Endothelial cell (in vitro differentiated cells): ENCODE measurements at places on chromosomes 6 and 20. TPM values are rescaled to one million over a fixed set of nuclear protein-coding genes. Genes with fewer than 3 reads are reported as not detected.

AVP gene
- total RNA-seq, result not detected

DNA sequence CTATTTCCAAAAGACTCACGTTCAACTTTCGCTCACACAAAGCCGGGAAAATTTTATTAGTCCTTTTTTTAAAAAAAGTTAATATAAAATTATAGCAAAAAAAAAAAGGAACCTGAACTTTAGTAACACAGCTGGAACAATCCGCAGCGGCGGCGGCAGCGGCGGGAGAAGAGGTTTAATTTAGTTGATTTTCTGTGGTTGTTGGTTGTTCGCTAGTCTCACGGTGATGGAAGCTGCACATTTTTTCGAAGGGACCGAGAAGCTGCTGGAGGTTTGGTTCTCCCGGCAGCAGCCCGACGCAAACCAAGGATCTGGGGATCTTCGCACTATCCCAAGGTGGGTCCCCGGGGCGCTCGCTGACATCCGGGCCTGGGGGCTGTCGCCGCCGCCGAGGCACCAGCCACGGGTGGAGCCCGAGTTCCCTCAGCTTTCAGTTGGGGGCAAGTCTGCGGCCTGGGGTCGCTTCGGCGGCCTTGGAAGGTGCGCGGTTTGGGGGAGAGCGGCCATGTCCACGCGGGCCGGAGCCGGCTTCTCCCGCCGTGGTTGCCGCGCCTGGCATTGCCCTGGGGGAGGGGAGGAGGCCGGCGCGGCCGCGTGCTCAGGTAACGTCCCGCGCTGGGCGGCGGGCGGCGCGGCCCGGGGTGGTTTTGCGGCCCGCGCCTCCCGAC is 429 bp downstream of the AMD1 start:
- DNase-seq, result peak; percentile 45
- peak overlapping the region; percentile 95 for H3K27ac ChIP-seq
- H3K4me1 ChIP-seq, result peaks cover 25% of the 10 kb centered on the region
- H3K27me3 ChIP-seq, result peaks cover 1% of the 10 kb centered on the region

MYBL2 gene
- total RNA-seq, result 20.8 TPM

DNA sequence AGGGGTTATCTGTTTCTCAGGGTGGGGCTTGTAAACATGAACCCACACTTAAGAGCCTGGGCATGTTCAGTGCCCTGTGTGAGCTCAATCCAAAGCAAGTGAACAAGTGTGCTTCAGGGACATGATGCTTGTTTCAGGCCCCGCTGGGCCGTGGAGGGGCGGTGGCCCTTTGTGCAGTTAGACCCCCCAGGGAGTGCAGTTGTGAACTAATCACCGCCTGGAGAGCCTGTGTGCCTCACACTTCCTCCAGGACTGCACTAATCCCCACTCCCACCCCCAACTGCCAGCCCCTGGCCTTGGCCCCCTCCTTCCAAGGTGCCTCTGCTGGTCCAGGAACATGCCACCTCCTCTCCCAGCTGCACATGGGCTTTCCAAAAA is 58.1 kb downstream of the RREB1 start:
- peaks cover 4% of the 10 kb centered on the region for H3K36me3 ChIP-seq
- no peak overlapping the region for H3K27ac ChIP-seq
- H3K27me3 ChIP-seq, result peaks cover 4% of the 10 kb centered on the region
- no peak overlapping the region for H3K4me3 ChIP-seq
- no peak for DNase-seq

EBF4 gene
- 5.9 TPM for total RNA-seq

PLG gene
- not detected for total RNA-seq

LTV1 gene
- 20.7 TPM for total RNA-seq

- peak; percentile 16 for DNase-seq
- H3K27me3 ChIP-seq, result no peaks in the 10 kb centered on the region
- H3K36me3 ChIP-seq, result no peaks in the 10 kb centered on the region
- H3K27ac ChIP-seq, result no peak overlapping the region
Measured at GRCh38 chr6:35948725-35949124, 27.8 kb upstream of the SRPK1 start.

LY86 gene
- not detected for total RNA-seq

DNA sequence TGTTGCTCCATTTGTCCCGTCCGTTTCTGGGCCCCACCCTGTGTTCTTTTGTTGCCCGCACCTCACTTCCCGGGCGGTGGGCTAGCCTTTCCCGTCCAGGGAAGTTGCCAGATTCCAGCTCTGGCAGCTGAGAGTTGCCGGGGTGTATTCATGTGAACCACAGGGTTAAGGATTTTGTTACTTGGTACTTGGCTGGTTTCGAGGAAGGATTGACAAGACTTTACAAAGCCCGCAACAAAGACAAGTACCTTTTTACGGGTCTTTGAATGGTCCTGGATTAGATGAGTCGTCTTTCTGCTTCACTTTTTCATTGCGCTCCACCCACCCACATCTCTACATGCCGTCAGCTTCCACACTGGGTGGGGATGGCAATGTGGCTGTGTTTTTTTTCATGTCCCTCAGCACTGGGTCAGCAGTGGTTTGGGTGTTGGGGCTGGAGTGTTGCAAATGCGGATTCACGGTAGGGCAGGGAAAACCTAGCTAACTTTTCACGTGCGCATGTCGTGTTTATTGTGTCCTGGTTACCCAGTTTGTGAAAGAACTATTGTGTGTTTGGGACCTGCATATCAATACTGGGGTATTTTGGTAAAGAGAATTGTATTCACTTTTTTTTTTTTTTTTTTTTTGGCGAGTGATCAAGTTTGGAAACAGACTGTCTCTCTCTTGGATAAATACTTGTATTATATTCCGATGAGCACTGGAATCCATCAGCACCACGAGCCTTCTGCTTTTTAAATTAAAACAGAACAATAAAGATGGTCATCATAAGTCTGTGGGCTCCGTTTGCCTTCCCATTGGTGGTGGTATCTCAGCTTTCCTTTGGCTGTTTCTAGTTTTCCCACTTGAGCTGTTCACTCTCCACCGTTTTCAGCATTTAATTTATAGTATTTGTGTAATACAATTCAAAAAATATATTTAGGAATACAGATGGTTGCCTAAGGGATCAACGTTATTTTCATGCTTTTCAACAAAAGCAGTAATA is 1.2 kb downstream of the DUSP22 start:
- DNase-seq, result no peak
- peak overlapping the region; percentile 96 for H3K4me3 ChIP-seq
- H3K4me1 ChIP-seq, result peaks cover 18% of the 10 kb centered on the region
- peaks cover 5% of the 10 kb centered on the region for H3K36me3 ChIP-seq

DNA sequence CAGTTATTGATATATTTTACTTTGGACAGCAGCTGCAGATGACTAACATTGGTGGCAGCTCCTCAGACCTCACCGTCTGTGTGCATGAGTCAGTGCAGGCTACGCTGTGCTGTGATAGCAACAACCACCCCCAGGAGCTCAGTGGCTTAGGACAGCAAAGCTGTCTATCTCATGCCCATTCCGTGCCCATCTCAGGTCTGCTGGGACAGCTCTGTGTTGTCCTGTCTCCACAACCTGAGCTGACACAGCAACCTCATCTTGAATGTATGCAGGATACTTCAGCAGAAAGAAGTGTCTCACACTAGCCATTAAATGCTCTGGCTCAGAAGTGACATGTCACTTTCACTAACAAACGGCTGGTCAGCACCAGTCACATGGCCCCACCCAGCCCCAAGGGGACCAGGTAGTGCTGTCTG is 47.7 kb downstream of the BANF2 start:
- no peak for DNase-seq
- no peak overlapping the region for H3K27ac ChIP-seq
- peaks cover 20% of the 10 kb centered on the region for H3K4me1 ChIP-seq
- H3K4me3 ChIP-seq, result no peak overlapping the region
- H3K36me3 ChIP-seq, result no peaks in the 10 kb centered on the region

OR2B2 gene
- total RNA-seq, result not detected

GRCh38 chr20:2172305-2173175 is 70.9 kb downstream of the STK35 start:
- peaks cover 13% of the 10 kb centered on the region for H3K4me1 ChIP-seq
- H3K4me3 ChIP-seq, result no peak overlapping the region
- H3K27me3 ChIP-seq, result peaks cover 3% of the 10 kb centered on the region
- DNase-seq, result peak; percentile 76
- no peak overlapping the region for H3K27ac ChIP-seq
- no peaks in the 10 kb centered on the region for H3K36me3 ChIP-seq

PKHD1 gene
- total RNA-seq, result 0.03 TPM

DNA sequence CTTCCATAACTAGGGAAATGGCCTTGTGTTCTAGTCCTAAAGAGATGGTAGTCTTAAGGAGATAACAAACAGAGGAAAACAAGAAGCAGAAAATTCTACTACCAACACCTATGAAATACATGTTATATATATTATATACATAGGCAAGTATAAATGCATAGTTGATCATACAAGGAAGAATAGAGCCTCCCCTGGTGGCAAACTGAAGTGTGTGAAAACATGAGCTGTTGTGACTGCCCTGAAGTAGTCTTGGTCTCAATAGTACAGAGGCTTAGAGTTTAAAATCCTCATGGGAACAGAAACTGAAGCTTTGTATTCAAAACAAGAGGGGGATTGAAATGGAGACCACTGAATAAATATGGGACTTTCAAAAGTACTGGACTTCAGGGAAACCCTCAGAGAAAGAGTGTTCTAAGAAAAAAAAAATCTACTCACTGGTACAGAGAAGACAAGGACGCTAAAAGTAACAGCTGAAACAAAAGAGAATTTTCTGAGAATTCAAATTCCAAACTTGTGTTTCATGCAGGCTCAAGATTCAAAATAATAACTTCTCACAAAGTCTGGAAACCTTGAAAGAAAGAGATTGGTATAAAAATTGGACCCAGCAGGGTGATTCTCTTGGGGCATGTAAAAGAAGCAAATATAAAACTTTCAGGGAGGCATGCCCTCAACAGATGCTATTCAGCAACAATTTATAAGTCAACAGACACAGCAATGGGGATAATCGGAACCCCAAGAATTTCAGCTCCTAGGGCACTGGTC is 59.7 kb upstream of the SAMD3 start:
- H3K36me3 ChIP-seq, result no peaks in the 10 kb centered on the region
- H3K27ac ChIP-seq, result no peak overlapping the region
- no peak for DNase-seq

DNA sequence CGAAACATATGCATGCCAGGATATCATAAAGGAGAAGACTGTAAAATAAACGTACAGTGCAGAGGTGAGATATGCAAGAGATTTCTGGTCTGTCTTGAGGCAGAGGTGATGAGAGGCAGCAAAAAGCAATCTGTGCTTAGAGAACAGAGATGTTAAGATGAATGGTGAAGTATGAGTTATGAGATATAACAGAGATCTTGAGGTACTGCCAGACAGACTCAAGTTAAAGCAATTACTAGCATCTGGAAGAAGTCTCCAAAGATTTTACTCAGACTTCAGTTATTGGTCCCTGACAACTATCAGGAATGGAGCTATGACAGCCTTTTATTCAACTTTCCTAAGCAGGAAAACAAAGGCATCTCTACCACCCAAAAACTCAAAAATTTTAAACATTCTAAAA is 122.8 kb upstream of the DST start:
- no peaks in the 10 kb centered on the region for H3K36me3 ChIP-seq
- peaks cover 2% of the 10 kb centered on the region for H3K27me3 ChIP-seq
- no peak overlapping the region for H3K27ac ChIP-seq
- no peak for DNase-seq

CD2AP gene
- 40.3 TPM for total RNA-seq
